Osteocyte (in vitro differentiated cells): ENCODE measurements at places on chromosomes 11 and 22.

GRCh38 chr11:104799251-104799650 is 99.0 kb downstream of the CASP12 start:
- DNase-seq = no peak

DNA sequence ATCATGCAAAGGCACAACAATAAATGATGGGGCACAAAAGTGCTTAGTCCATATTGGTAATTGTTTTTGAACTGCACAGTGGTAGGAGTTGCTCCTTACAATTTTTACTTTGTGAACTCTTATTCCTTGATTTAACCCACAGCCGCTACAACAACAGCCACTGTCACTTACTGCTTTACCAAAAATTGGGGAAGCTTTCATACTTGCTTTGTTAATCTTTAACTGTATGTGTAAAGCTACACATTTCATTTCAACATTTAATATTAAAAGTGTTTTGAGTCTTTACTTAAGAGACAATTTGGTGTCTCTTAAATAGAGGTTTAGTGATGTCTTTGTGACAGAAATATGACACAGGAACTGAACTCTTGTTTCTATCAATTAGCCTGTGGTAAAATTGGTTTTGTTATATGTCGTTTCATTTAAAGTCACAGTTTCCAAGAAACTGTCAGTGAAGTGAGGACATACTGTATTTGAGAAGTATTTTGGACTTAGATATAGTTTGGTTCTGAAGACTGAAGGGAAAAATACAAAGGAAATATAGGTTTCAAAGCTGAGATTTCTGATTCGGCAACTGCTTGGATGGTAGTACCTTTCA is 6.5 kb upstream of the IL18BP start:
- DNase-seq = no peak

GRCh38 chr22:40535189-40535512 is 101.4 kb downstream of the MRTFA start:
- DNase-seq = no peak

GRCh38 chr11:12668166-12668565 is 6.1 kb upstream of the TEAD1 start:
- no peak for DNase-seq

- no peak for DNase-seq
Observed at GRCh38 chr11:69144316-69145049, 11.3 kb upstream of the SMIM38 start.

DNA sequence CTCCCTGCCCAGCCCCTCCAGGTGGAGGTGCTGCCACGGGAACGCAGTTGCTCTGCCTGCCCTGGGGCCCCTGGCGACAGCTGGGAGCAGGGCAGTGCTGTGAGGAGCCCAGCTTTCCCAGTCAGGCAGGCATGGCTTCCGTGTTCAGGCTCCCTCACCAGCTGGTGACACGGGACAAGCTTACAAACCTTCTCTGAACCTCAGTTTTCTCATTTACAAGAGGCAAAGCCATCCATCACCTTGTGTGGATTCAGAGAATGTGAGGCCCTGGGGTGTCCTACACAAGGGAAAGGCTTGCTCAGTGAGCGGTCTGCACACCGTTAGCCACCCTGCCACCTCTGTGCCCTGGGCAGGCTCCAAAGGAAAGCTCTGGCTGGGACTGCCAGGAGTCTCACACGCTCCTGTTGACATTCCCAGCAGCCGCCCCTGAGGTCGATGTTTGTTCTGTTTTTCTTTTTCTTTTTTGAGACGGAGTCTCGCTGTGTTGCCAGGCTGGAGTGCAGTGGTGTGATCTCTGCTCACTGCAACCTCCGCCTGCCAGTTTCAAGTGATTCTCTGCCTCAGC is 23.5 kb downstream of the SUN2 start:
- no peak for DNase-seq

DNA sequence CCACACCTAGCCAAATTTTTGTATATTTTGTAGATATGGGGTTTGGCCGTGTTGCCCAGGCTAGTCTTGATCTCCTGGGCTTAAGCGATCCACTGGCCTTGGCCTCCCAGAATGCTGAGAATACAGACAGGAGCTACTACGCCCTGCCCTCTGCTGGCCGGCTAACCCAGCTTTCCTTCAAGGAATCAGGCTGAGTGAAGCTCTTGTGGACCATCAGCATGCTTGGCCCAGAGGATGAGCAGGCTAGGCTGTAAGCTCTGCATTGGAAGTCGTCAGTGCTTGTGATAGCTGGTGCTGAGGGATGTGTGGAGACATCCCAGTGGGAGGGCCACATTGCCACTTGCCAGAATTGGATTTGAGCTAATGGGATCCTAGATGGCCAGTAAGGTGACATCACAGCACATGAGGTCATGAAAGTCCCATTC is 60.6 kb downstream of the MED15 start:
- DNase-seq = no peak

DNA sequence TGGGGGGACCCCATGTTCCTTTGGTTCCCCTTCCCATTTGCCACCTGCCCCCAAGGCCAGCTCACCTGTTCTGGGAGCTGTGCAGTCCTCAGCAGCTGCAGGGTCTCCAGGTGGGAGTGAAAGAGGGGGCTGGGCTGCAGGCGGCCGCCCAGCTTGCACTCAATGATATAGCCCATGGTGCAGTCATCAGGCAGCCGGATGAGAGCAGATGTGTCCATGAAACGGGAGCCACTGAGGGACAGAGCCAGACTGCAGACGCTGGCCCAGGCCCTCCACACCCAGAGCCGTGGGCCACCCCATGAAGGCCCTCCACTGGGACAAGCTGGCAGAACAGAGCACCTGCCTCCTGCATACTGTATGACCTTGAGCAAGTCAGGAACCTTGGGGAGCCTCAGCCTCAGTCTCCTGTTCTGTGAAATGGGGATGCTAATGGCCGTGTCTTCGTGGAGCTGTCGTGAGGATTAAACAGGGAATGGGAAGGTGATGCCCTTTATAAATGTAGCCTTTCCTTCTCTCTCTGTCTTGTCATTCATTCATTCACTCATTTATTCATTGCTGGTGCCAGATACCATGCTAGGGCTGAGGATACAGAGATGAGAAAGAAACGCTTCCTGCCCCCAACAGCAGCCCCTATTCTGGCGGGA is 11.6 kb downstream of the MFNG start:
- DNase-seq = no peak

DNA sequence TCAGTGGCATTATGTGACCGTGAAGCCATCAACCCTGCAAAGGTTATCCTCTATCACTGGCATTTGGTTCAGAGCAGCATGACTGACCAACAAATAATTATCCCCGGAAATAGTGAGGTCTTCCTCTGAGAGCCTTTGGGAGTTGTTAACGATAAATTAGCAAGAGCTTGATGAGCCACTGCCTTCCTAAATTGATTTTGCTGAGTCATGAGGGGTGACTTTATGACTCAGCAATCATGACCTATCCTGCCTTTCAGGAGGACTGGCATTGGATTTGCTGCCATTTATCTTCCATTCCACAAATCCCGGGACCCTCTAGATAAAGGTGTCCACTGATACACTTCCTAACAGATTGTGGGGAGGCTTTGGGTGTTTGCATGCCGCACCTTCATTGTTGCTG is 80.8 kb upstream of the MTNR1B start:
- DNase-seq = no peak

- no peak for DNase-seq
Observed at GRCh38 chr11:63858628-63859550, 20.0 kb downstream of the MARK2 start.

DNA sequence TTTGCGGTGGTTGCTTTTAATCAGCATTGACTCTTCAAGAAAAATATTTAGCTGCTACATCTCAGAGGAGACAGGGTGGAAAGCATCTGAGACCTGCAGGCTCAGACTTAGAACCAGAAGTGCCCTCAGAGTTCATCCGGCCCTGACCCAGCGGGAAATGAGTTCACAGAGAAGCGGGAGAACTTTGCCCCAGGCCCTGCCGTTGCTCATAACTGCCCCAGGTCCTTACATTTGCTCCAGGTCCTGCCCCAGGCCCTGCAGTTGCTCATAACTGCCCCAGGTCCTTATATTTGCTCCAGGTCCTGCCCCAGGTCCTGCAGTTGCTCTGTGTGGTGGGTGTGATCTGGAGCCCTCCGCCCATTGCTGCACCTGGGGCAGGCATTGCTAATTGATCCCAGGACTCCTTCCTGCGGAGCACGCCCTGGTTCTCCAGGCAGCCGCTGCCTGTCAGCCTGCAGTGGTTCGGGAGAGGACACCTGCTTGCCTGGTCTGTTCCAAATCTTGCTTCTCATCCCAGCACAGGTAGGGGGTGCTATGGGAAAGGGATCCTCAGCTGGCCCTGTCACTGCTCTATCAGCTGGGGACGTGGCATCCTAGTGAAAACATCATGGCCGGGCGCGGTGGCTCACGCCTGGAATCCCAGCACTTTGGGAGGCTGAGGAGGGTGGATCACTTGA is 58.1 kb upstream of the PPP6R3 start:
- no peak for DNase-seq

DNA sequence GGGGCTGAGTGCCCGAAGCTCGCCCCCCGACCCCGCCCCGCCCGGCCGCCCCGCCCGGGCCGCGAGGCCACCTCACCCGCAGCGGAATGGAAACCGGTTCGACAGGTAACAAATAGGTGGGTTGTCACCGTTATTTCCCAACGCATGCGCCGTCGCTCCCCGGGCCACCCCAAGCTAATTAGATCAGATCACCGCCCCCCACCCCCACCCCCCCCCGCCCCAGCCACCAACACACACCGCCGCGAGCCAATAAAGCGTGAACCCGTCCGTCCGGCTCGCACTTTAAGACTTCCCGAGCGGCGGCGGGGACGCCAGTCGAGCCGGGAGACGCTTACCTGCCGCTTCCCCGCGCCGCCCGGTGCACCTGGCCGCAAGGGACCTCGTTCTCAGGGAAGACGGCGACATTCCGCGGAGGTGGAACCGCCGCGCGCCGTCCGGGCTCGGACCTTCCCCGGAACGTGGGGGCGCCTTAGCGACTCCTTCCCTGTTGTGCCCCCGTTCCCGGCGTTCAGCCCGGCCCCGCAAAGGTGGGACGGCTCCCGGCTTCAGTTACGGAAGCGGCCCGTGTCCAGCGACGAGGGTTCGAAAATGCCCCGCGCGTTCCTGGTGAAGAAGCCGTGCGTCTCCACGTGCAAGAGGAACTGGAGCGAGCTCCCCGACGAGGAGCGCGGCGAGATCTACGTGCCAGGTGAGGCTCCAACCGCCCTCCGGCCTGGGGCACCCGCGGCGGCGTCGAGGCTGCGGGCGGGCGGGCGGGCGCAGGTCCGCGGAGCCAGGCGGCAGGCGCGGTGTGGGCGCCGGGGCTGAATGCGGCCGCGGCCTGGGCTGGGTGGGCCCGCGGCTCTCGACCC is at the start of gene OVOL1:
TSS of gene OVOL1 (plus strand) at position 278 of the 851 bp plus-strand sequence. CDS start at position 589, 311 bp downstream.
- no peak for DNase-seq

DNA sequence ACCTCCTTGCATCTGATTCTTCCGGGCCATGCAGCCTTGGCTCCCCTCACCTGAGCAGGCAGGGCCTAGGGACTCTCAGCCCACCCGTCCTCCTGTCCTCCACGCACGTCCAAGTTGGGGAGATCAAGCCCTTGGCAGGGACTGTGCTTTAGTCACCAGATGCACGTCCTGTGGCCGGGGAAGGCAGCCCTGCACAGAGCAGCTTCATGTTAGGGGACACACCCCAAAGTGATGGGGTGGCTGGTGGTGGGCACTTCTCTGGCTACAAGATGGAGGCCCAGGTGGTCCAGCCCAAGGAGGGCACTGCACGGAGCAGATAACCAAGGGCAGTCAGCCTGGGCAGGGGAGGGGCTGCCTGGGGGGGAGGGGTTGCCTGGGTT is 1.2 kb downstream of the MUC5B start:
- peak; percentile 80 for DNase-seq

GRCh38 chr11:85819441-85819840 is 8.5 kb upstream of the SYTL2 start:
- DNase-seq = no peak

GRCh38 chr22:24591286-24591830 is 1.5 kb downstream of the LRRC75B start:
- DNase-seq = no peak

GRCh38 chr22:41193829-41194228 is 11.3 kb upstream of the L3MBTL2 start:
- DNase-seq = no peak

DNA sequence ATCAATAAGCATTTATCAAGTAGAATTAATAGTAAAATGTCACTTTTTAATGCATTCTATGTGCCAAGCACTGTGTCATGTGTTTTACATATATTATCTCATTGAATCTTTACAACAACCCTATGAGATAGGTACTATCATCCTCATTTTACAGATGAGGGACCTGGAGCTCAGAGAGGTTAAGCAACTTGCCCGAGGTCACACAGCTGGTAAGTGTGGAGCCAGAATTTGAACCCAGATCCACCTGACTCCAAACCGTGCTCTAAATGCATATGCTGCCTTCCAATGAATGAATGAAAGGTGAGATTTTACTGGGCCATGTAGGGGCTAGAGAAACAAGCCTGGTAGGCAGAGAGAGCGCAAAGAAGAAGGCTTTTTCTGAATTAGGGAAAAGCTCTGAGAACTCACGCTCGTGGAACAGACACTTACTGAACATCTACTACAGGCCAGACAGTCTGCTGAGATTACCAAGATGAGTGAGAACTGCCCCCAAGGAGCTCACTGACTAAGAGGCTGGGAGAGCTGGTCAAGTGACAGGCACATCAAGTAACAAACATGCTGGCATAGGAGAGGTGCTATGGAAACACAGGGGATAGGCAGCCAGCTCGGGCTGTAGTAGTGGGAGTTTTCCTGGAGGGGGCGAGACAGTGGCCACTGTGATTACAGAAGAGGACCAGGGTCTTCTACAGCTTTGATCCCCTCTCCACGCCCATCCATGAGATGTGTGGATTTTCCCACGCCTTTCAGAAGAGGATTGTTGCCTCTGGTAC is 4.4 kb downstream of the ABCG4 start:
- DNase-seq = no peak

GRCh38 chr11:7444091-7444981 is 41.0 kb upstream of the OLFML1 start:
- no peak for DNase-seq

DNA sequence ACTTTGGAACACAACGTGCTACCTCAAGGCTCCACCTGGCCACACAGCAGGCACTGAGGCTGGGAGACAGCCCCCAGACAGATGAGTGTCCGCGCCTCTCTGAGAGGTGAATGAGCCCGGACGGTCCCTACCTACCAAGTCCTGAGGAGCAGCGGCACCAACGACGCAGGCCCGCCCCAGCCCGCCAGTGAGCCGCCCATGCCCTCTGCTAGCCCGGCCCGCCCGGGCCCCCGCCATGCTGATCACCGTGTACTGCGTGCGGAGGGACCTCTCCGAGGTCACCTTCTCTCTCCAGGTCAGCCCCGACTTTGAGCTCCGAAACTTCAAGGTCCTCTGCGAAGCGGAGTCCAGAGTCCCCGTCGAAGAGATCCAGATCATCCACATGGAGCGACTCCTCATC is at the start of gene DDI1:
TSS of gene DDI1 (plus strand) at position 53 of the 400 bp plus-strand sequence. CDS start at position 236, 183 bp downstream.
- no peak for DNase-seq
